Mesendoderm (in vitro differentiated cells): ENCODE measurements at places on chromosomes 4 and X.
A peak's percentile ranks its signal among the peaks of the same experiment; 100 is the strongest.

- DNase-seq: peak; percentile 65
These were observed 35.0 kb upstream of the GK start for GRCh38 chrX:30618160-30618765.

- no peak for DNase-seq
These were observed 547 bp upstream of the PDGFRA start for GRCh38 chr4:54228546-54228945.

GRCh38 chr4:118099106-118099505 is 64.8 kb downstream of the NDST3 start:
- no peak for DNase-seq

GRCh38 chr4:44438687-44439086 is 9.9 kb downstream of the KCTD8 start:
- peak; percentile 7 for DNase-seq

- DNase-seq: no peak
These were observed 69.6 kb downstream of the DDX60L start for GRCh38 chr4:168410681-168411080.

GRCh38 chr4:43718369-43718768 is 730.2 kb downstream of the KCTD8 start:
- DNase-seq: no peak

DNA sequence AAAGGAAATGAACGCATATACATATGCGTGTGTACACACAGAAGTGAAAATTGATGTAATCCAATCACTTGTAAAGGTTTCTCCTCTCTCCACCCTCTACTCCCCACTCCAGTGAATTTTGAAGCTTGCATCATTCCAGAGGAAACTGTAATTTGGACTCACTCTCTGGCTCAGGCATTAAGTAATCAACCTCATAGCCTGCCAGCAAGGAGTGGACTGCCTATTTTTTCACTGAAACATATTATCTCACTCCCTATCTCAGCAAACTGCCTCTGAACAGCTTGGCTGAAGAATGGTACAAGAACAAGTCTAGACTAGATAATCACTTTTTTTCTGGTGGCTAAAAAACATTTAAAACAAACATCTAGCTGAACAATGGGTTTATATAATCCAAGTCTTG is 124.2 kb downstream of the C4orf51 start:
- DNase-seq: no peak

DNA sequence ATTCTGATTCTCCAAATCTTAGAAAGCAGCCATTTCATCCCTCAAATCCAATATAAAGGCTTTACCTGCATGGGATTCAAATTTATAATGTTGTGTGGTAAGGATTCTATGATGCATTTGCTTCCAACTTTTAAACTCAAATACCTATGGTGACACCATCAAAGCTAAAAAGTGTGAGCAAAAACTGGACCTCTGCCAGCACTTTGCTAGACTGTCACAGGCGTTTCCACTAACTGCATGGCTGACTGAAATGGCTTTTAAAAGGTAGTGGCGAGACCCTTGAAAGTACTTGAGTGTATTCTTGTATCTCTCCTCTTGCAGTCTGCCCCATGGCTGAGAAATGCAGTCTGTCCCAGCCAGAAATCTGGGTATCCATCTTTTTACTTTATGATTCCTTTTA is 169.4 kb downstream of the AMELX start:
- DNase-seq: no peak

DNA sequence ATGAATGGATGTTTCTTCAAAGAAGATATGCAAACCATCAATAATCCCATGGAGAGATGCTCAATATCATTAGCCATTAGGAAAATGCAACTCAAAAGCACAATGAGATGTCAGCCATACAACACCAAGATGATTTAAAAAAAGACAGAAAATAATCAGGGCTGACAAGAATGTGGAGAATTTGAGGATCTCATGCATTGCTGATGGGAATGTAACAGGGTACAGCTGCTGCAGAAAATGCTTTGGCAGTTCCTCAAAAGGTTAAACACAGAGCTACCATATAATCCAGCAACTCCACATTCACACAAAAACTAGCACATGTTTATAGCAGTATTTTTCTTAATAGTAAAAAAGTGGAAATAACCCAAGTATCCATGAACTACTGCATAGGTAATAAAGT is 110.5 kb upstream of the ZNF518B start:
- no peak for DNase-seq

DNA sequence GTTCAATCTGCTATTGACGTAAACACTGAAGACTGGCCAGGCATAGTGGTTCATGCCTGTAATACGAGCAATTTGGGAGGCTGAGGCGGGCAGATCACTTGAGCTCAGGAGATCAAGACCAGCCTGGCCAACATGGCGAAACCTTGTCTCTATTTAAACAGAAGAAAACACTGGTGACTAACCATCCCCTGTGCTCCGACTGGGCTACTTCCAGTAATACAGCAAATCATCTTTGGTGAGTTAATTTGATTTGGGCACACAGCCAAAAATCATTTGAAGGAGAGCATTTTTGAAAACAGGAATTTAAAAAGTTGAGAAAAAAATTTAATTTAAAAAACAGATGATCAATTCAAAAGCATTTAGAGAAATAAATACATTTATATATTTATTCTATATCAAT is 52.0 kb downstream of the SEC24D start:
- DNase-seq: no peak
